ENCODE measurements at places on chromosomes 3 and 15.

- DNase-seq: no peak
These were observed 13.2 kb upstream of the PTPN23 start for GRCh38 chr3:47367631-47368030.

GRCh38 chr15:65414841-65415621, 7.7 kb downstream of the IGDCC4 start:
- peak; percentile 93 for DNase-seq

DNA sequence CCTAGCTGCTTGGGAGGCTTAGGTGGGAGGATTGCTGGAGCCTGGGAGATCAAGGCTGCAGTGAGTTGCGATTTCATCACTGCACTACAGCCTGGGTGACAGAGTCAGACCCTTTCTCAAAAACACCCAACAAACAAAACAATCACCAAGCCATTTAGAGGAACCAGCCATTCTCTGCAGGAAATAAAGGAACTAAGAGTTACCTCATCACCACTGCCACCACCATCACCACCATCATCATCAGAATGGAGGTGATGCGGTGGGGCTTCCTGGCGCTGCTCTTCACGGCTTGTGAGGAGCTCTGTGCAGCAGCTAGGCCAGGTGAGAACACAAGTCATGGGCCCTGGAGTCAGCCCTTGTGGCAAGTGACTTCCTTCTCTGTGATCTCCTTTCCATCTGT, 37.7 kb upstream of the KLHL25 start:
- no peak for DNase-seq

- DNase-seq: no peak
These were observed 11.9 kb downstream of the SCAMP5 start for GRCh38 chr15:75007216-75007615.

GRCh38 chr3:113898892-113899291, 48.9 kb upstream of the ZDHHC23 start:
- no peak for DNase-seq

GRCh38 chr3:170189398-170190256, 8.1 kb upstream of the PHC3 start:
- no peak for DNase-seq

GRCh38 chr3:158419820-158420653, 151.0 kb upstream of the MLF1 start:
- DNase-seq: no peak

DNA sequence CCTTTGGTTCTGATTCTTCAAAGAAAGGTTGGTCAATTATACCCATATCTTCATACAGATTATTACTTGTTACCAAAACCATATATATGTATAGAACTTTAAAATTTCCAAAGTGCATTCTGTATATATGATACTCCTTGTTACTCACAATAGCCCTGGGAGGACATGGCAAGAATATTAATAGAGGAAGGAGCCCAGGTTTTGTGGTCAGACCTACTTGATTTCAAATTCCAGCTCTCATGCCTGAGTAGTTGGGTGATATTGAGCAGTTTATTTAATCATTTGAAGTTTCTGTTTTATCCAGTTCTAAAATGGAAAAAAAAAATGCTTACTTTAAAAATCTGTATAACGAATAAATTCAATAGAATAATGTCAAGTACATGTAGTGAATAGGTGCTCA, 2.5 kb downstream of the IL1RAP start:
- DNase-seq: no peak

DNA sequence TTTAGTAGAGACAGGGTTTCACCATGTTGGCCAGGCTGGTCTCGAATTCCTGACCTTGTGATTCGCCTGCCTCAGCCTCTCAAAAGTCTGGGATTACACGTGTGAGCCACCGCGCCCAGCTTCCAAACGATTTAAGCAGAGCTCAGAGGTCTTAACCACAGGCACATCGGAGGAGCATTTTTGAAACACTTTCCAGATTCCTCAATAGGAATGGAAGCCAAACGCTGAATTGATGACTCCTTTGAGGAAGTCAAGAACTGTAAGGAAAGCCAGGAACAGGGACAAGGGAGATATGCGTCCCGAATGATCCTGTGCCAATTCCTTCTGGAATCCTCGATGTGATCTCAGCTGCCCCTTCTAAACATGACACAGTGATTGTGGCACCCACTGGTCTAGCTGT, 40.0 kb downstream of the TRH start:
- DNase-seq: no peak

GRCh38 chr3:99484871-99485270, 153.5 kb upstream of the COL8A1 start:
- no peak for DNase-seq

- no peak for DNase-seq
These were observed 28.6 kb downstream of the TGFBR2 start for GRCh38 chr3:30634761-30635735.

DNA sequence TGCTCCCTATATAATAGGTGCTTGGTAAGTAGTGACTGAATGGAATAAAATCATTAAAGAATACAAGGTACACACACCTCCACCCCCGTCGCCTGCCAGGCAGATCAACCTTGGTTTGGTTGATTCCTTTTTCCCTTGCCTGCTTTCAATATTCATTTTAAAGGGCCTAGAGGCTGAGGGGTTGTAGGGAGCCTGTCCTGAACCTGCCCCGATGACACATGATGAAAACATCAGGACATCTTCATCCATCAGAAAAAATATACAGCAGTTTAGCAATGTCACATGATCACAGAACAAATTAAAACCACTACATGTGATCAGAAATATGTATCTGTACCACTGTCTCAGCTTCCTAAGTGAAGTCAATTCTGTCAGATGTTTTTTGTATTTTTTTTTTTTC, 588.9 kb downstream of the FOXP1 start:
- no peak for DNase-seq

DNA sequence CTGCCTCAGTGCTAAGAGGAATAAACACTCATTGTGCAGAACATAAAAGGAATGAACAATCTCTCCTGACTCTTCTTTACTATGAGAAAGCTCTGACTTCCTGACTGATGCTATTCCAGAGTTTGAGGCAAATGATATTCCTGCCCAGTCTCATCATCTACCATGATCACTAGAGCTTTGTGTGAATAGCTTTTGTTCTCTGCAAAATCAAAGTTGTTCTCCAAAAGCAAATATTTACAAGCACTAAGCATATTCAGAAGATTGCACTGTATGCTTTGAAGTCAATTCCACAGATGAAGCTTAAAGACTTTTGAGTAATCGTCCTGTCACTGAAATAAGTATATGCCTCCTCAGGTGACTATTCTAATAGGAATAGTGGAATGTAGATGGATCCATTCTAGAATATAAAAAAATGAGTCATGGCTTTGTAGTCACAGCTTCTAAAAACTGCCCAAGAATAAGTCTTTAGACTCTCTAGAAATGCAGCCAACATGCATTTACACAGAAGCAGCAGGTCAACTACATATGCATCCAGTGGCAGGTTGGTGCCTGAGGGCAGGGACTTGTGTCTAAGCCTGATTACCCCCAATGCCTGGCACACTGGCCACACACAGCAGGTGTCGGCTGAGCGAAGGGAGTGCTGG, 34.6 kb downstream of the TNFAIP8L3 start:
- DNase-seq: peak; percentile 93

DNA sequence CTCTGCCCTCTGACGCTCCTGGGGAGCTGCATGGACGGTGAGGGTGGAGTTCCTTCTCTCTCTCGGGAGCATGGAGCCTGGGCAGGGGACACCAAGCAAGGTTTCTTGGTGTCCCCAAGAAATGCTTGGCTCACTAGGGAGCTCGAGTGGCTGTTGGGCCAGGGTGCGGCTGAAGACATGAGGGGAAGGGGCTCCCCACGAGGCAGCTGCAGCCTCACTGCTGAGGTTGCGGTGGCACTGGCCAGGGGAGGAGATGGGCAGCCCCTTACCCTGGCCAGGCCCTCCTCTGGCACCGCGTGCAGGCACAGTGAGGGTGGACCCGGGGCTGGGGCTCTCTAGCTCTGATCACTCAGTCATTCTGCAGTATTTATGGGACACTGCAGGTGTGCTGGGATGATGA, 43.5 kb upstream of the SLC41A3 start:
- no peak for DNase-seq

DNA sequence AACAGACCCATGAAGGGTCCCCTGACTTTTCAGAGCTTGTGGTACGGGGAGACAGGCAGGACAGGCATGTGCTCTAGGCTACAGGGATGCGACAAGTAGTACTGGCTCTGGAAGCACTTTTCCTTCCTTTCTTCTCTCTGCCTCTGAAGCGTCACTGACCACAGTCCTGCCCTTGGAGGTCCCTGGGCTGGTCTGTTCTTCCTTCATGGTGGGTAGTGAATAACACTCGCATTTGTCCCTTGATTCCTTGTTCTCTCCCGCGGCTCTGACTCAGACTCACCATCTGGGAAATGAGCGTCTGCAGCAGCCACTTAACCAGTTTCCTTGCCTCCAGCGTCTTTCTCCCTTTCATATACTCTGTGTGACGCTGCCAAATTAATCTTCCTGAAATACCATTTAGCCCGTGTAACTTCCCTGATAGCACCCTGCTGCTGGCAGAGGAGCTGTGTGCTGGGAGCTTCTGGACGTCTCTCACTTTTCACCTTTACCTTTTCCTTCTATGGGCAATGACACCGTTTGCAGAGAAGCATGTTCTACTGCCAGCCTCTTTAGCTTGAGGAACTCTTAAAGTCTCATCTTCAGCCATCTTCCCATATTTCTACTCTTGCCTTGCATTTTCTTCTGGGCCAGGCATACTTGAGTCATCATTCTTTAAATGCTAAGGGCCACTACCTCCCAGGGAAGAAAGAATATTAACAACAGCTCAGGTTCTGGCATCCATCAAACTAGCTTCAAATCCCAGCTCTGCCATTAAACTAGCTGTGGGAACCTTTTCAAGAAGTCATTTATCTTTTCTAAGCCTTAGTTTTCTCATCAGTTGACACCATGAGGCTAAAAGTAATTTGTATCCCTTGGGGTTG, 33.6 kb downstream of the TMEM45A start:
- DNase-seq: peak; percentile 92

DNA sequence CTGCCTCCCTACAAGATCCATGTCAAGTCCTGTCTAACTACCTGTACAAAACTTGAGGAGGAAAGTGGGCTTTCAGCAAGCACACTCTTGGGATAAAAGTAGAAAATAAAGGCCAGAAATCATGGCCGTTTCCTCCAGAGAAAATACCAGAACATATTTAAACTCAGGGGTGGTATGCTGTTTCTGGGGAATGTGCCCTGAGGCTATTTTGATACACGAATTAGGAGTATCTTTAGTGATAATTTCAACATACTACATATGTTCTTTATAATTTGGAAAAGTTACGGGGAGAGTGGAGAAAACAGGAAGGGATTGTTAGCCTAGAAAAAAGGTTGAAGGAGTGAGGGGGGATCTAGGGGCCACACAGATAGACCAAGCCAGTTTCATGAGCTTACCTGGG, 18.7 kb upstream of the PDCD6IP start:
- no peak for DNase-seq

- no peak for DNase-seq
These were observed 116.5 kb upstream of the ALDH1A3 start for GRCh38 chr15:100762913-100763834.

DNA sequence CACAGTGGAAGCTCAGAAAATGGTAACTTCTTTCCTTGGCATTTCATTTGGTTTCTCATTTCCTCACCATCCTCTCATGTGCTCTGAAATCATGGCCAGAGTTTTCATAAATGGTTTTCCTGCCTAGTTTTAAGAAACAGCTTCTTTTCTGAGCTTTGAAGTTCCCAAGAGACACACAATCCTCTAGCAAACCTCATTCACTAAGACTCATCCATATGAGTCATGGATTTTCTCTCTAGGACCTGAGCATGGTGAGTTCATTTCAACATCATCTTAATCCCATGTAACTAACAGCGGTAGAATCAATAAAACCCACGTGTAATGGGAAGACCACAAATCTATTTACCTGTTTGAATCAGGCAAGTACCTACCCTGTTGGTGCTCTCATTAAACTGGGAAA, 274.5 kb upstream of the LRTM1 start:
- DNase-seq: no peak

DNA sequence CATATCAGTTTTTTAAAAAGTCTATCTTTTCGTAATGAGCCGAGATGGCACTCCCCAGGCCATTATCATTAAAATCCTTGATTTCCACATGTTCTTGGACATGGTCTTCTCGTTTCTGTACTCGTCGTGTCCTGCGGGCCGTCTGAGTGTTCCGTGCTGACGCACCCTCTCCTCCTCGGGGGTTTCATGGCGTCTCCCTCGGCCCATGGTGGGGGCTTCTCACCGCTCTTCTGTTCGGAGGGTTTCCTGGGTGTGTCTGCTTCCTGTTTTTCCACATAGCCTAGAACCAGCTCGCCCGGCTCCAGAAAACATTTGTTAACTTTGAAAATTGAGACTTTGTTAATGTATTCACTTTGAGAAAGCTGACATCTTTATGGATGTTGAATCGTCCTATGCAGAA, 92.7 kb downstream of the VGLL4 start:
- no peak for DNase-seq

DNA sequence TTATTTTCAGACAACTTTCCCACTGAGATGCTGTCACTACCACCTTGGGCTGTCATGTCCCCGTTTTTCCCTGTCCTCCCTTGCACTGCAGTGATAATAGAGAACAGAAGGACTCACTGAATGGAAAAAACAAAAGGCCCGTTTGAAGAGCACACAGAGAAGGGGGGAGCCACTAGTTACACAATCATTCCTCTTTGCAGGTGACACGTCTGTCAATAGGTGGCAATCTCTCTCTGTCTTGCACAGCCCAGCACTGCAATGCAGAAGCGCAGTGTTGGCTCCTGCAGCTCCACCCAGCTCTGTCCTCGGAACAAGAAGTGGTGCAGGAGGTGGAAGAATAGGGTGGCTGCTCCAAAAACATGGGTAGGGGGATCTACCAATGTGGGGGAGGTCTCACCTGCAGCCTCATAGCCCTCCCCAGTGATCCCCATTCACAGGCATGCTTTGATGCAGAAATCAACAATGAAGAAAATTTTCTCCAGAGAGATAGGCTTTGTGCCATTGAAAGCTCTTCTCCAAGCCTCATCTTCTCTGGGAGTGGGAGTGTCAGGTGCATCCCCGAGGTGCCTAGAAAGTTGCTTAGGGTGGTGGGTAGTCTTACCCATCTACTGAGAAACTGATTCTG, 31.8 kb downstream of the FSTL1 start:
- peak; percentile 63 for DNase-seq

- DNase-seq: no peak
These were observed 61.2 kb downstream of the ITGA11 start for GRCh38 chr15:68370768-68371151.

DNA sequence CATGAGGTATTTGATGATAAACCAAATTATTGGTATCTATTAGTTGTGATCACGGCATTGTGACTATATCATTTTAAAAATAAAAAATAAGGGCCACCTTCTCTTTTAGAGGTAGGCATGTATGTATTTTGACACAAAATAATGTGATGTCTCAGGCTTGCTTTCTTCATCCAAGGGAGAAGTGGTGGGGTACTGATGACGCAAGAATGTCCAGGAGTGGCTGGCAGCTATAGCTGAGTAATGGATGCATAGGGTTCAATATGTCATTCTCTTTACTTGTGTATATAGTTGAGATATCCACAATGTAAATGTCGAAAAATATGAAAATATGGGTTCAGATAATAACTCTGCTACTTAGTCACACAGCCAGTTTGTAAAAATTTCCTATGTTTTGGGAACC, 46.8 kb upstream of the NSMCE3 start:
- DNase-seq: no peak

GRCh38 chr3:94069194-94069813, 6.4 kb downstream of the NSUN3 start:
- DNase-seq: peak; percentile 12

All from NCI-H69 (cell line).